Activated CD4-positive, alpha-beta T cell treated with anti-CD3 and anti-CD28 coated beads for 1 hour (primary cell): ENCODE measurements at places on chromosomes 1 and 21.

GRCh38 chr1:6121651-6122370 is 58.3 kb downstream of the CHD5 start:
- no peak for DNase-seq

GRCh38 chr1:12144236-12144635 is 22.6 kb upstream of the TNFRSF1B start:
- DNase-seq, result no peak

- no peak for DNase-seq
Measured at GRCh38 chr1:240602189-240602588, 9.8 kb downstream of the GREM2 start.

DNA sequence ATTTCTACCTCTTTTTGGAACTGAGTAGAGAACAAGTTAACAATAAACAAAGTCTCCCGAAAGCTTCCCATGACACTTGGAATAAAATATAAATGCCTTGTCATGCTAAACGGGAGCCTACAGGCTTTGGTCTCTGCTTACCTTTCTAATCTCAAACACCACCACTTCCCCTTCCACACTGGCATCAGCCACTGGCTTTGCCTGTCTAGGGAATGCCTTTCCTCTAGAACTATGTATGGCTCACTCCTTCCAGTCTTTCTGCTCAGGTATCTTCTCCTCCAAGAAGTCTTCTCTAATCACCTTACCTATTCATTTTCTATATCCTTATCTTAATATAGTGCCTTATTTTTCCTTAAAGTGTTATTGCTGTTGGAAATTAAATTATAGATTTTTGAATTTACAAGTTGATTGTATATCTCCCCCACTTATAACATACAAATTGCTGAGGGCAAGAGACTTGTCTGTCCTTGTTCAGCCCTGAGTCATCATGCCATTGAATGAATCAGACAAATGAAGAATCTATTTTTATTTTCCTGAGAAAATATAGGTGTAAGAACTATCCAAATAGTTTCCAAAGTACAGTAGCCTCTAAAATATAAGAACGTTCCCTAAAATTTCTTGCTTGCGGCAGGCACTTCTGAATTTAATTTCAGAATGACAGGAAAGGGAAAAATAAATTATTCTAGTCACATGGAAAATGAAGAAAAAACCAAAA is 119.2 kb downstream of the TM2D1 start:
- no peak for DNase-seq

- DNase-seq, result no peak
Measured at GRCh38 chr1:192747943-192748342, 60.9 kb upstream of the RGS2 start.

DNA sequence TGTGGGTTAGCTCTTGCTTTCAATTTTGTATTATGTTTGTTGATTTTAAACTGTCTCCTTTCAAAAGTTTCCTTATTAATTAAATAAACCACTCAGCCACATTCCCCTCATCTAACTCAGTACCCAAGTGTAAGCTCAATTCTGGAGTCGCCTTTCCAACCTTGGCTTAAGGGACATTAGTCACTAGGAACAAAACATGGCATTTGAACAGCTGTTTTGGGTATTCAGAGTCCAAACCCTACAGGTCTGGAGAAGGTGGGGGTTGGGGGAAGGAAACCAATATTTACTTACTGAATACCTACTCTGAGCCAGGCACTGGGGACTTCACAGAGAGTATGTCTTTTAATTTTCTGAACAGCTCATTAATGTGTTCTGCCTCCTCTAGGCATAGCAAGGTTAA is 117.2 kb upstream of the JUN start:
- DNase-seq, result no peak

- no peak for DNase-seq
Measured at GRCh38 chr1:56135069-56135863, 444.1 kb downstream of the PLPP3 start.

- DNase-seq, result no peak
Measured at GRCh38 chr1:43540653-43541071, 10.0 kb downstream of the PTPRF start.

GRCh38 chr1:159089184-159089791 is 12.7 kb upstream of the AIM2 start:
- DNase-seq, result no peak

DNA sequence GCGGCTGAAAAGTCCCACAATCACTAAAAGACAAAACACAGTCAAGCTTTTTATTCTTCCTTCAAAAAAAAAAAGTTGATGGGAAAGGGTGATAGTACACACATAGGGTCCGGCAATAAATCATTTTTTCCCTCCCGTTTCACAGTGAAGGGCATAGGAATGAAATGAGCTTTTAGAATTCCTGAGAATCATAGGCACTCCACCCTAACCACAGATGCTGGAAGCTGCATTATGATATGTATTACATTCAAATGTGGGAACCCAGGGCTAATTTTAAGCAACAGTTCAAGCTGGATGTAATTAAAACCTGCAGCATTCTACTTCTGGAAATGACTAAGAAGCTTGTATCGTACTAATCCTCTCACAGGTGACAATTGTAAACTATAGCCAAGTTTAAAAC is 75.7 kb upstream of the KCNJ15 start:
- no peak for DNase-seq

DNA sequence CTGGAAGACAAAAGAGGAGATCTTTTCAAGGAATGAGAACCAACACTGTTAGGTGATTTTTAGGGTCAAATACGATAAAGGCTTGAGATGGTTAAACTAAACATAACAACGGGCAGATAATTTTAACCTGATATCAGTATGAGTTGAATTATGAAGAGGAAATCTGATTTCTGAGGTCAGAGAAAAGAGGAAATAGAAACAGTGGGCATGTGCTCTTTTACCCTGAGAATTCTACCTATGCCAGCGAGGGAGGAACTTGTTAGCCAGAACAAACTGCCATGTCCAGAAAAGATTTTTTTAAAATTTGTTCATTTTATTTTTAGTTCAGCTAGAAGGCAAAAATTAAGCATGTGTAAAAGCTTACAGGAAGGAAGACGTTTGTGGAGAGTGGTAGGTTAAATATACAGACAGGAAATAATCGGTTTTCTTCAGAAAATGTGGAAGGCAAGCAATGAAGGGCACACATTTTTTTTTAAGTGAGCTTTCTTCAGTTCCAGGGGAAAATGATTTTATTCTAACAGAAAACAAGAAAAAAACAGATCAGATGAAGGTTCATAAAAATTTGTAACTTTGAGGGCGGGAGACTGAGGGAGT is 1745.3 kb downstream of the MRPL39 start:
- no peak for DNase-seq

DNA sequence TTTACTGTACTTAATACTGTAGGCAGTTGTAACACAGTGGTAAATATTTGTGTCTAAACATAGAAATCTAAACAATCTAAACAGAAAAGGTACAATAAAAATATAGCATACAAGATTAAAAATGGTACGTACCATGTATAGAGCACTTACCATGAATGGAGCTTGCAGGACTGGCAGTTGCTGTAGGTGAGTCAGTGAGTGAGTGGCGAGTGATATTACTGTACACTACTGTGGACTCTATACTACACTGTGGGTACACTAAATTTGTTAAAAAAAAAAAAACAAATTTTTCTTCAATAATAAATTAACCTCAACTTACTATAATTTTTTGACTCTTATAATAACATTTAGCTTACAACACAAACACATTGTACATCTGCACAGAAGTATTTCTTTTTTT is 39.5 kb upstream of the MYOCOS start:
- no peak for DNase-seq

- DNase-seq, result no peak
Measured at GRCh38 chr1:243964915-243965314, 86.2 kb upstream of the ZBTB18 start.

DNA sequence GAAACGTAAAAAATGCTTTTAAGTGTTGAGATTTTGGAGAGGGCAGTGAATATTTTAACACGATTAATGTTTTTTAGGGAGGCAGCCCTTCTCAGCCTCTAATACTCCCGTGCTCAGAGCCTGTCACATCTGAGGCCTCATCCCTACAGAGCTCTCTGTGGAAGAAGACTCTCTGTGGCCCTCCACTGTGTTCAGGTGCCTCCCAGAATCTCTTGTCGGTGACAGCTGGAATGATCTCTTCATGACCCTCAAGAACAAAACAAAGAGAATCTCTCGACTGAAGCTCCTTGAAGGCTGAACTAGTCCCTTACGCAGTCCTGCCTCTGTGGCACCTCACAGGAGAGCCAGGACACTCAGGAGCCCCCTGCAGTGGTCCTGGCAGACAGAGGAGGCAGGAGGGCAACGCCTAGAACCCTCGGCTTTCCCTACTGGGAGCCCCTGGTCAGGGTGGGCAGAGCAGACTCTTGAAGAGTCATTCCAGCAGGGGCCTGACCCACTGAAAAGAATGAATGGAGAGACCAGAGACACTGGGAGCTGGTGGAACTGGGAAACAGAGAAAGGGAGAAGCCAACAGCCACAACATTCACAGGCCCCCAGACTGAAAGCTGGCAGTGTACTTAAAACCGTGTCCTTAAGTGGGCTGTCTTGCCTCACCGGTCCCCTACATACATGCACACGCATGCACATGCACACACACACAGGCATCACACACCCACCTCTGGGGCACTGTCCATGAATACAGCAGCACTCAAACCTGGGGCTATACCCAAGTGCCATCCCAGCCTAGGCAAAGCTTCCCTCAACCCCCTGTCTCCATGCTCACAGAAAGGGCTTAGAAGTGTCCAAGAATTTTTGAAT is 67.5 kb upstream of the ANGPTL1 start:
- no peak for DNase-seq

- DNase-seq, result no peak
Measured at GRCh38 chr1:205456383-205456867, 580 bp upstream of the BLACAT1 start.

- DNase-seq, result no peak
Measured at GRCh38 chr1:109396871-109397580, 692 bp downstream of the SORT1 start.

GRCh38 chr1:1758059-1758621 is 20.1 kb downstream of the NADK start:
- DNase-seq, result no peak

DNA sequence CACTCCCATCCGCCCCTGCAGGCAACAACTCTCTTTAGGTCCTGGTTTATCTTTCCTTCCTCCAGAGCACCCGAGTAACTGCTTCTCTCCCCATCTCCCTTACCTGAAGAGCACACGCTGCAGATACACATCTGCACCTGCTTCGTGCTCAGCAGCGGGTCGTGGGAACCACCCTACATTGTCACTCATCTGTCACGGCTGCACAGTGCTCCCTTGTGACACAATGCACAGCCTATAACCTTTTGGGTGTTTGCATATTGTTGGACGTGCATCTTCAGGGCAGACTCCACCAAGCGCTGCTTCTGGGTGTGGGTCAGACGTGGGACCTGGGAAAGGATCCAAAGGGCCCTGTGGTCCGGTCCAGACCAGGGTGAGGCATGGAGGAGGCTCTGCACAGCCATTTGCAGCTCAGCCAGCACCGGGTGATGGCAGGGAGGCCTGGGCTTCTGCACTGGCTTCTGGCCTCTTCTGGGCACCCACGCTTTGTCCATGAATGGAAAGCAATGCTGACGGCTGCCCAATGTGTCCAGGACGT is 42.5 kb downstream of the WDR4 start:
- no peak for DNase-seq

DNA sequence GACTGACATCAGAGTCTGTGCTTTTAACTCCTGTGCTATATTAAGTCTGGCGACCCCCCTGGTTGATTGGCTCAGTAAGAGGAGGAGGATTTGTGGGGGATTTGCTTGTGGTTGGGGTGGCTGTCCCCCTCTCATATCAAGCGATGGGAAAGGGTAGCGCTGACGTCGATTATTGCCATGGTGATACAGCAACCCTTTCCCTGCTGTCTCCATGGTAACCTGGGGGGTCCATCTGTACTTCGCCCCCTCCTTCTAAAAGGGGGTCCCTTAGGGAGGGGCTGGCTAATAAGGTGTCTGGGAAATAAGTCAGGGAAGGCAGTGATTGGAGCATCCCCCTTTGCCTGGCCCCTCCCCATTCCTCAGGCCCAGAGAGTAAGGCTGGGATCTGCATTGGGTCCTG is 4.7 kb downstream of the FAM229A start:
- no peak for DNase-seq

DNA sequence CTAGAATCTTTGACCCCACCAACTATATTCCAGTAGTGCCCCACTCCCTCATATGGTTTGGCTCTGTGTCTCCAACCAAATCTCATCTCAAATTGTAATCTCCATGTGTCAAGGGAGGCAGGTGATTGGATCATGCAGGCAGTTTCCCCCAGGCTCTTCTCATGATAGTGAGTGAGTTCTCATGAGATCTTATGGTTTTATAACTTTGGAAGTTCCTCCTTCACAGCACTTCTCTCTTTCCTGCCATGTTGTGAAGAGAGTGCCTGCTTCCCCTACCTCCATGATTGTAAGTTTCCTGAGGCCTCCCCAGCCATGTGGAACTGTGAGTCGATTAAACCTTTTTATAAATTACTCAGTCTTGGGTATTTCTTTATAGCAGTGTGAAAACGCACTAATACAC is 7.7 kb upstream of the SAMD13 start:
- DNase-seq, result no peak

GRCh38 chr21:27703791-27704190 is 736.9 kb upstream of the ADAMTS5 start:
- no peak for DNase-seq

DNA sequence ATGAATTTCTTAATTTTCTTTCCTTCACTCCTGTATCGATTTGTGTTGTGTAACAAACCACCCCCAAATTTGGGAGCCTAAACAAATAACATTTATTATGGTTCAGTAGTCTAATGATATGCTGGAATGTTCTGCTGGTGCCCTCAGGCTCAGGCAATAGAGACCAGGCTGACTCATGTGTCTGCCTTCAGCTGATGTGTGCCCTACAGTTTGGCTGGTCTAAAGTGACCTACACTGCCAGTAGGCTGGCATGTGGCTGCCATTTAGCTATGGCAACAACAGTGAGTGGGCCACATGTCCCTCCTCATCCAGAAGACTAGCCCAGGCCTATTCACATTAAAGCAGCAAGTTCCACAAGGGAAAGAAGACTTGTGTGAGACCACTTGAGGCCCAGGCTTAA is 115.8 kb downstream of the PTPRC start:
- DNase-seq, result no peak

DNA sequence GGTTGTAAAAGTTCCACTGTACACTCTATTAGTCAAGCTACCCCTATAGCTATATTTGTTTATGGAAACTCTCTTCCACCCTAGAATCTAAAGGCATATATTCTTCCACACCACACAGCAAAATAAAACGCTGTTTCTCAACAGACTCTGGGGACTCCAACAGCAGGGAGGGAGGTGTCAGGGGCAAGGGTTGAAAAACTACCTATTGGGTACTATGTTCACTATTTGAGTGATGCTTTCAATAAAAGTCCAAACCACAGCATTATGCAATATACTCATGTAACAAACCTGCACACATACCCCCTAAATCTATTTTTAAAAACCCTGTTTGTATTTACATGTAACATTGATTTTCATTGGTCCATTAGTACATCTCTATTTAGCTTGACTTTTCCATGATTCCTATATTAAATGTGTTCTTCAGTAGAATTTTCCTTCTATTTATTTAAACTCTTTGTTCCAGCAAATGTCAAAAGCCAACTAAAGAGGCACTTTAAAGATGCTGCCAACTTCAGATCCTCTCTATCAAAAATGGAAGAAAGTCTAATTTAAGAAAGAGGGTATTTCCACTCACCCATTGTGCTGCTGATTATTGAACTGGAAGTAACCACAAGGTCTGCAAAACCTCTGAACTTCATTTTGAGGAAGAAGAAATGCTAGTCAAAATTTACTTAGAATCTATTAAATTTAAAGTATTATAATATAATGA is 26.2 kb downstream of the RGS7 start:
- DNase-seq, result no peak

GRCh38 chr1:156423422-156424352 is 54.7 kb downstream of the RHBG start:
- no peak for DNase-seq
